ENCODE measurements at places on chromosomes 7 and 10.
A peak's percentile ranks its signal among the peaks of the same experiment; 100 is the strongest.

DNA sequence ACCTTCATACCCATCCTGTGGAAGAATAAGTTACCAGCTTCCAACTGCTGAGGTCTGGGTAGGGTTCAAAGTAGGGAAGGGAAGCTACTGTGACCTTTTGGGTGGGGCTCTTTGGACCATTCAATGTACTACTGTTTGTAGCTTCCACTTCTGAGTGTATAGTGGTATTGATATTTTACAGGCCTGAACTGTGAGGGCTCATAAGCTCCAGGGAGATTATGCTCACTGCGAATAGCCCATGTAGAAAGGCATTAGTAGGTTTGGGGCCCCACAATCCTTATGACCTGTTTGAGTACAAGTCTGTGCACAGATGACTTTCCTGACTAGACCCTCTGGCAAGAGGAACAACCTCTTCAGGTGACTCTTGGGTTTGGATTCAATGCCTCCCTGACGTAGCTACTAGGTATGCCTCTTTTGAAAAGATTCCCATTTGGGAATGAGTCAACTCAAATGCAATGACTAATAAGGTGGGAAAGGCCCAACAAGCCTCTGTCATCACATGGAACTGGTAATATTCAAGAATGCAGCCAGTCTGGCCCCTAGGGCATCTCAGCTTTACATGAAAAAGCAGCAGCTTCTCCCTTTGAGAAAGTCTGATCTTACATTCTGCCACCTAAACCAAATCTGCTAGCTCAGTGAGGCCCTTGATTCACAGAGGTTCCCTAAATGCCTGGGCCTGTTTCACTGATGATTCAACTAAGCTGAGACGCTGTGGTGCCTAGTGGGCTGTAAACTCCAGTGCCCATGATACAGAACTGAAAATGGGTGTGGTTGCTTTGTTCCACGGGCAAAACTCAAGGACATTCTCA lies 79.8 kb downstream of the ABI1 start:
- DNase-seq: no peak

DNA sequence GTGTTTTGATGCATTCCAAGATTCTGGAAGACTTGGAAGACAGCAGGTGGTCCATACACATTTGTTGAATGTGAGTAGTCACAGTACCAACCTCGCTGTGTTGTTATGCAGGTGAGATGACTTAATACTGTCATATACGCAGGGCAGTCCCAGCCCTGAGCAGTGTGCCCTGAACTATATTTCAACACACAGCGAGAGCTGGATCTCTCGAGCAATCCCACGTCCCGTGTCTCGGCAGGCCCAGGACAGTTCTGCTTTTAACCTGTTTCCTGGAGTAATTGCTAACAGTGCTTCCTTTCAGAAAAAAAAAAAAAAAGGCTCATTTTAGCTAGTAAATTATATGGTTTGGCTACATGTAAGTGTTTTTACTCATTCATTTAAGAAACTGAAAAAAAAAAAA lies 179.7 kb downstream of the PRKCQ start:
- no peak for DNase-seq

DNA sequence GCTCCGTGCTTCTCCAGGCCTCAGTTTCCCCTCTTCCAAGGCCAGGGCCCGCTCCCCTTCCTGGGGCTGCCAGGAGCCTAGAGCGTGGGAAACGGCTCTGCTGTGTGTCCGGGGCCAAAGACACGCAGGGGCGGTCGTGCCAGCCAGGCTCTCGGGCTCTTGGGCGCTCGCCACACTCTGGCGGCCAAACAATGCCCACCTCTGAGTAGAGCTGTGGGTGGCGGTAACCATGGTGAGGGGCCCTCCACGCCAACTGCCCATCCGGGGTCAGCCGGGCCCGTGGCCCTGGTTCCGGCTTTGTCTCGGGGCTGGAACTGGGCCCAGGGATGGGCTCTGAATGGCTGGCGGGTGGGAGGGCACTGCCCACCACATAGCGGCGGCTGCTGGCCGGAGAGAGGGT lies 16.0 kb downstream of the GRIFIN start:
- no peak for DNase-seq

GRCh38 chr10:131925716-131926115 lies 24.9 kb downstream of the PPP2R2D start:
- no peak for DNase-seq

DNA sequence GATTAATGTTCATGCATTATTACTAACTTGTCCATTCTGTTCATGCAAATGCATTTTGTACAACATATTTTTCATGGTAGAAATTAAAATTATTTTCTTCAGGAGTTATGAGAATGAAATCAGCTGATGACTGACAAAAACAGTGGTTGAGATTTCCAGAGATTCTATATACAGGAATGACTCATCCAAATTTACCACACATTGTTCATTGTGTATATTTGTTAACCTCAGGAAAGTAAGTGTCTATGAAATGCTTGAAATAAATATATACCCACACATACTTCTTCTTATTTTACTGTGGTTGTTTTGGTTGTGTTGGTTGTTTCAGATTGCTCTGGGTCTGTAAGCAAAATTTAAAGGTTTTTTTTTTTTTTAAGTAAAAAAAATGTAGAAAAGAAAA lies 108.1 kb upstream of the SP8 start:
- no peak for DNase-seq

DNA sequence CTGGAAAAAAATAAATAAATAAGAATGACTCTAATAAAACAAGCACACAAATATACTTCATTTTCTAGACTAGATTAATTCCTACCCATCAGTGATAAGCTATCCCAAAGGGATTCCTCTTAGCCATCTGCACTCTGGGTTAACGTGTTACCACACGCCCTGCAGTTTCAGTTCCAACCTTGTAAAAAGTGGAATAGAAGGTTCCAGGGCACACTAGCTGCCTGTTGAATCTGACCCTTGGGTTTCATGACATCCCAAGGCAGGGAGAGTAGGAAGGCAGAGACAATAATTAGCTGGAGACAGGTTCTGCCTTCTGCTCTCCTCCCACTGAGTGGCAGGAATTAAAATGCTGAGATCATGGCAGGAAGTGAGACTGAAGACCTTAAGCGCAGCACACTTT lies 33.5 kb downstream of the SLC37A3 start:
- DNase-seq: no peak

- no peak for DNase-seq
Measured at GRCh38 chr10:119657725-119658124, 6.5 kb downstream of the BAG3 start.

DNA sequence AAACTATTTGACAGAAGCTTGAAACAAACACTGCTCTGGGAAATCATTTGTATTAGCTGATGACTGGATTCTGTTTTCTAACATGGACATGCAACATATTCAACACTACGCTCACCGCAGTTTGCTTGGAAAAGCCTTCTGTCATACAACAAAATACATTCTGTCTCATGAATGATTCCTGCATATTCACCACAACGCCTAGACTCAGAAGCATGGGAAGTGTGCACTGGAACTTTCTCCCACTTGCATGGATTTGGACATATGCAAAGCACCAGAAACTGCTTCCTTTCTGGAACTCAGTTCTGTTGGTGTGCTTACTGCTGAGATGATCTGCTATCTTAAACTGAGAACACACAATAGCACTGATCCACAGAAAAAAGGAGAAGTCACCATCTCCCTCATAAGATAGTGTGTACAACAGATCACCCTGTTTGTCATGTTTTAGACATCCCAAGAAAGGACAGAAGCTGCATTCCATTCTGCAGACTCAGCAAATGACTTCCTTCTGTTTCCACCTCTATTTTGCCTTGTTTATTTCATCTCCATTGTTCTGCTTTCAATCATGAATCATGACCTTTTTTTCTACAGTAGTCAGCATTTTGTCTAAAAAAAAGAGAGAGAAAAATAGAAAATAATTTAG lies 115.8 kb downstream of the HTR7 start:
- DNase-seq: peak; percentile 4

DNA sequence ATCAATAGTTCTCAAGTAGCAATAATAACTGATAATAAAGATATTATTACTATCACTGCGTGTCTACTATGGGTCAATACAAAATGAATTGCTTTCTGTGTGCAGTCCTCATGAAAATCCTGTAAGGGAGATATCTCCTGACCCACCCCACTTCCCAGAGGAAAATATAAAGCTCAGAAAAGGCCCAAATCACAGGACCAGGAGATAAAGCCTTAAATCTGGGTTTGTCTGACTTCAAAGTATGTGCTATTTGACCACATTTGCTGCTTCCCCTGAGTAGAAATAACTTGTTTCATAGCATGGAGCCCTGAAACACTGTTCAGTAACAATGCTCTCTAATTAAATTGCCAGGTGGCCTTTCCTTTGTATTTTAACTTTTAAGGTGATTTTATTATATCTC lies 174.1 kb downstream of the JAZF1 start:
- no peak for DNase-seq

- DNase-seq: no peak
Measured at GRCh38 chr10:66627156-66627555, 298.7 kb upstream of the LRRTM3 start.

GRCh38 chr10:64586934-64587503 lies 1065.8 kb downstream of the REEP3 start:
- no peak for DNase-seq

DNA sequence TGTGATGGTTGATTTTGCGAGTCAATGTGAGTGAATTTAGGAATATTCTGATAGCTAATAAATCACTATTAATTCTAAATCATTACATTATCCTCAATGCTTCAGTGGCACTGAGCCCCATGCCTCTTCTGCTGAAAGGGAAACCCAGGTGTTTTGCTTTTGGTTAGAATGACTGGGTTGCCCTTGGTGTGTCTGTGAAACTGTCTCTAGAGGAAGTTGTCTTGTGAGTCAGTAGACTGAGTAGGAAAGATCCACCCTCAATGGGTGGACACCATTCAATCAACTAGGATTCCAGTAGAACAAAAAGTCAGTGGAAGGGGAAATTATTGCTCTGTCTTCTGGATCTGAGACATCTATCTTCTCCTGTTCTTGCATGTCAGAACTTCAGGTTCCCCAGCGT lies 472.4 kb downstream of the ANKRD7 start:
- no peak for DNase-seq

DNA sequence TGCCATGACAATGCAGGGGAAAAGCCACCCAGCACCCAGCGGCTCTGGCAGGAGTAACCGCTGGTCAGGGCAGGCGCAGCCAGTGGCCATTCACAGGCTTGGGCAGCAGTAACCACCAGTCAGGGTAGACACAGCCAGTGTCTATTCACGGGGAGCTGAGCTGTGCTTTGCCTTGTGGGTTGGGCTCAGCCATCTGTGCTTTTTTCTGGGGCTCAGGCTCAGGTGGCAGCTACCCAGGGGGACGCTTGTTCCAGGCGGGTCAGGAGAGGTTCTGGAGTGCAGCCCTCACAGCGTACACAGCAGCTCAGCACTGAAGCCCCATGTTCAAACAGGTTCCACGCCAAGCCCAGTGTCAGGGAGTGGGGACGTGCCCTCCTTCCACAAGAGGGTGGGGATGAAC lies 28.5 kb downstream of the FOXL3 start:
- no peak for DNase-seq

DNA sequence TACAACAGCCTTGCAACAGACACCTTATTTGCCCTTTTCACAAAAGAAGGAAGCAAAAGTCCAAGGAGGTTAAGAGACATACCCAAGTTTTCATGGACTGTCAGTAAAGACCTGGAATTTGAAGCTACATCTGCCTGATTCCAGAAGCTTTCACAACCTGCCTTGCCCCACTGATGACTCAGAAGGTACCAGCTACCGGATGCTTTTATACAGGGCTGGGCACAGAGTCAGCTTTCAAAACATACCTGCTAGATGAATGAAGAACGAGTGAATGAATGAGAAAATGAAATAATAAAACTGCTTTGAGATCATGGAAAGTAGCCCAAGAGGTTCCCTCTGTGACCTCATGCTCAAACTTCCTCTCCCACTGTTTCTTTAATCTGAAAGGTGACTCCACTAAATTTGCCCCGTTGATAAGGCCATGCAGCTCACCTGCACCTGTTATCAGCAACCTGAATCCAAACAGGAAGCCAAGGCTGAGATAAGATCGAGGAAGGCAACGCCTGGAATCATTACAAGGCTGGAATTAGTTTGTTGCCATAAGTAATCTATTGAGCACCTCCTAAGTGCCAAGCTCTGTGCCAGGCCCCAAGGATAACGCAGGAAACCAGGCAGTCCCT lies 151.5 kb downstream of the WDR11 start:
- DNase-seq: no peak

DNA sequence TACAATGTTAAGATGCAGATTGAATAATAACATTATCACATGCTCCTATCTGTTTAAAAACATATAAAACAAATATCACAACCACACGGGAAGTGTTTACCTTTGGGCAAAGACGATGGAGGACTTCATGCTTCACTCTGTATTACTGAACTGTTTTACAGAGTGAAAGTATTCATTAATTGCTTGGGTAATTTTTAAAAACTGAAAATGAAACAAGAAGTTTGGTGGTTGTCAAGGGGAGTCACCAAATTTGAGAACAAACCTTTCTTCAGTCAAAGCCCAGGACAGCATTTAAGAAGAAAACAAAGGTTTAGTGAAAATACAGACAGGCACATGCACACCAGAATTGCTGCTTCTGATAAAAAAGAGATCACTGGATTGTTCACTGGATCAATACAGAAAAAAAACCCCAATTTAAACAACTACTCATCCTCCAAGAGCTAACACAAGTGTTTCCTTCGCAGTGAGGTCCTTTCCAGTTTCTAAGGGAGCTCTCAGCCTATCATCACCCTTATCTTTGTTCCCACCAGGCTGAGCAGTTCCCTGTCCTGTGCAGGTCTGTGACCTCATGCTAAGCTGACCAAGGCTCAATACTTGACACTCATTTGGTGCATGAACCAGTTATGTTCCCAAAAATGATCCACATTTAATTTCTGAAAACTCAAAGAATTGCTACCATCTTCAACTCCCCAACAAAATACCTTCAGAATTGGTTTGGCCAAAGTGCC lies 8.8 kb downstream of the PARP12 start:
- DNase-seq: no peak

GRCh38 chr10:28962768-28963167 lies 285.4 kb downstream of the BAMBI start:
- no peak for DNase-seq

GRCh38 chr7:7180725-7181449 lies 1.5 kb upstream of the C1GALT1 start:
- DNase-seq: no peak

DNA sequence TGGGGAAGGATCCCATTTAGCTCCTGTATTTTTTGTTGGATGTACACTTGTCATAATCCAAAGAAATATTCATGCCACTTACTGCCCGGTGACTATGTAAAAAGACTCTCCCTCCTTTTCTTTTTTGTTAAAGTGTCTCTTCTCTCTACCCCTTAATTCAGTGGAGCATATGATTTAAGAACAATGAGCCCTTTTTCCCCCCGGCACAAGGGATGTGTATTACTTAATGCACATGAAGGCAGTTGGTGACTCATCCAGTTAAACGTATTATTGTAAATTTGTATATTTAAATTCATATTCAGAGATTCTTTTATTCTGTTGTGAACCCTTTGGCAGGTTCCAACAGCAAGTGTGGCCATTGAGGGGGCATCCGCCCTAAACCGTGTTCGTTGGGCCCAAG lies 241.9 kb downstream of the SLC25A13 start:
- DNase-seq: no peak

GRCh38 chr7:22675917-22676343 lies 51.1 kb upstream of the IL6 start:
- DNase-seq: no peak

DNA sequence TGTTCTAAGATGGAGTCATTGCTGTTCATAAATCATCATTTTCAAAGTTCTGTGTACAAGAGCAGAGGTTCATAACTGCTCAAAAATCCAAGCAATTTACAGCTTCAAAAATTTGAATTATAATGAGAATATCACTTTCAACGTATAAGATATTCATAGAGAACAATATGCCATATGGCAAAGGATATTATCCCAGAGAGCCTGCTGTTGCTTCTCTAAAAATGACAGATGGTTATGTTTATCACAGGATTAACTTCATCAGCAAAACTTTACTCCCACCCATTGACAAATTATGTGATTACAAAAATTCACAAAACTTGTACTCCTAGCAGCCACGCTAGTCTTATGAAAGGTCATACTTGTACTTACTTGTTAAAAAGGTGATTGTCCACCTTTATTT lies 105.1 kb downstream of the PIP4K2A start:
- DNase-seq: no peak

Data from muscle of arm (tissue), 14 donors.